ENCODE measurements at places on chromosomes 2 and 18.
A peak's percentile ranks its signal among the peaks of the same experiment; 100 is the strongest.

- peak; percentile 41 for DNase-seq
Measured at GRCh38 chr2:145197944-145198343, 678.0 kb upstream of the ZEB2 start.

DNA sequence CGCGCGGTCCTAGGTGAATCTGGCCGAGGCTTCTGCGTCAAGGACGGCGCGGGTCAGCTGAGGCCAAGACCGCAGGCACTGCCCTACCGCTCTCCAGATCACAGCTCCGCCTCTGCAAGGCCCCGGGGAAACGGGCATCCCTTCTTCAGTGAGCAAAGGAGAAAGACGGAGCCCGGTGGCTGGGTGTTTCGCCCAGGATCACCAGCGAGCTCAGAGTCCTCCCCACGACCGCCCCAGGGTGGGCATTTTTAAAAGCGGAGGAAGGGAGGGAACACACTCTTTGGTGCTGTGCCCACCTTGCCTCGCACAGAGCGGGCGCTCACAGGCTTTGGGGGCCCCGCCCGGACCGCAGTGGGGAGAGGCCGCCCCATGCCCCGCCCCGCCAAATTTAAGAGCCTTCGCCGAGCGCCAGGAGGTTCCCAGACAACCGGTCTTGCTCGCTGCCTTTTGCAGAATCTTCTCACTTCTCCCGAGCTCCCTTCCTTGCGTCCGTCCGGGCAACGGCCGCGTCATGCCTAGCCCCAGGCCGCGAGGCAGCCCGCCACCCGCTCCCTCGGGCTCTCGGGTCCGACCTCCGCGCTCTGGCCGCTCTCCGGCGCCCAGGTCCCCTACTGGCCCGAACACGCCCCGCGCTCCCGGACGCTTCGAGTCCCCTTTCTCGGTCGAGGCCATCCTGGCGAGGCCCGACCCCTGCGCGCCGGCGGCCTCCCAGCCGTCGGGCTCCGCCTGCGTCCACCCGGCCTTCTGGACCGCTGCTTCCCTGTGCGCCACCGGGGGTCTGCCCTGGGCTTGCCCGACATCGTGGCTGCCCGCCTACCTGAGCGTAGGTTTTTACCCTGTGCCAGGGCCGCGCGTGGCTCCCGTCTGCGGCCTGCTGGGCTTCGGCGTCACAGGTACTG is at the start of gene NOTO:
Gene NOTO, plus strand, starts transcription at position 419 of the 899 bp plus-strand sequence. Its CDS starts 93 bp downstream, at position 512.
- DNase-seq: peak; percentile 55

GRCh38 chr2:223300326-223300725 is 248.3 kb downstream of the KCNE4 start:
- no peak for DNase-seq

DNA sequence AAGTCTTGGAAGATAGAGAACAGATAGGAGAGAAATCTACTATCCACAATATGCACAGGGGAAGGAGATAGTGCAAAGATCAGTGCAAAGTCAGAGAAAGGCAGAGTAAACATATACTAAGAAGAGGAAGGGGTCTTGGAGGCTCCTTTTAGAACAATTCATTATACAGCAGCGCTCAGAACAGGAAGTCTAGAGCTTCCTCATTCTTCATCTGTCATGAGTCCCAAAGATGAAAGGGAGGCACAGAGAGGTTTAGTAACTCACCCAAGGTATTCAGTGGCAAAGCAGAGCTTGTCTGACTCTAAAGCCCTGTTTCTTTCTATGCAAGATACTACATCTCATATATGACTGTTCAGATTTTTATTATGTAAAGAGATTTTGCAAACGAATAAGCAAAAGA is 1.4 kb downstream of the SP110 start:
- DNase-seq: no peak

GRCh38 chr2:137000811-137001210 is 235.5 kb downstream of the THSD7B start:
- DNase-seq: peak; percentile 83

DNA sequence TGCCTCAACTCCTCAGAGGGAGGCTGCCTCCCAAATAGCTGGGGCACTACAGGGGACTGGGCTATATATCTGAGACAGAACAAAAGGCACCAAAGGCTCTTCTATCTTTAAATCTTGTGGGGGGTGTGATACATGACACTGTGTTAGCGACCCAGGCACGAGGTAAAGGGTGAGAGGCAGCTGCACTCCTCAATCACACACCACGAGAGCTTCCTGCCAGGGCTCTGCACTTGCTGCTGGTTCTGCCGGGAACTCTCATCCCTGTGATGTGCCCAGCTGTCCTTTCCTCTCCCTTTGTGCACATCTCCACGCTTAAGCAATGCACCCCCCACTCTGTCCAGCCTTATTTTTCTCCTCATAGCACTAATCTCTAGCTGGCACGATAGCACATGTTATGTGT is 32.4 kb downstream of the NPC1 start:
- no peak for DNase-seq

GRCh38 chr2:62511636-62512035 is 5.6 kb upstream of the TMEM17 start:
- no peak for DNase-seq

- DNase-seq: no peak
Measured at GRCh38 chr2:129554373-129554772, 425.1 kb upstream of the RAB6C start.

DNA sequence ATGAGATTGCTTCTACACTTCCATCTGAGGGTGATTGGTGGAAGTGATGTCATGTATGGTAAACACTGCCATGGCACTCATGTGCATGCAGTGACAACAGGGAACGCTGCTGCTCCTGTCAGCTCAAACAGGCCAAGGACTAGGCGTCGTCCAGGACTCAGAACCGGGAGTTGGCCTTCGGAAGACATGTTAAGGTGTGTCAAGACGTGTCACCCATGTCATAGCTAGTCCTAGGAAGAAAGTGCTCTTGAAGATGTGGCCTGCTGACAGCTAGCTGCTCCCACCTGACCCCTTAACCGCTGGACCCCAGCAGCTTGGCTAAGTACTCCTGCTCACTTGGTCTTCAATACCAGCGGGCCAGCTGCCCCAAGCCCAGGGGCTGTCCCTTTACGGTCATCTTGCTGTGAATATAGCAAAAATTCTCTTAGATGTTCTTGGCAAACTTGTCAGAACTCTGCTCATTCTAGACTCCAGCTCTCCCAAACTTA is 6.3 kb upstream of the NOSTRIN start:
- DNase-seq: no peak

GRCh38 chr2:130763405-130763804 is 8.1 kb downstream of the AMER3 start:
- no peak for DNase-seq

- DNase-seq: no peak
Measured at GRCh38 chr18:35526495-35527059, 28.8 kb upstream of the INO80C start.

- DNase-seq: no peak
Measured at GRCh38 chr18:22641958-22642357, 224.2 kb upstream of the CTAGE1 start.

- DNase-seq: peak; percentile 31
Measured at GRCh38 chr2:46657042-46657504, 177.7 kb downstream of the TMEM247 start.

DNA sequence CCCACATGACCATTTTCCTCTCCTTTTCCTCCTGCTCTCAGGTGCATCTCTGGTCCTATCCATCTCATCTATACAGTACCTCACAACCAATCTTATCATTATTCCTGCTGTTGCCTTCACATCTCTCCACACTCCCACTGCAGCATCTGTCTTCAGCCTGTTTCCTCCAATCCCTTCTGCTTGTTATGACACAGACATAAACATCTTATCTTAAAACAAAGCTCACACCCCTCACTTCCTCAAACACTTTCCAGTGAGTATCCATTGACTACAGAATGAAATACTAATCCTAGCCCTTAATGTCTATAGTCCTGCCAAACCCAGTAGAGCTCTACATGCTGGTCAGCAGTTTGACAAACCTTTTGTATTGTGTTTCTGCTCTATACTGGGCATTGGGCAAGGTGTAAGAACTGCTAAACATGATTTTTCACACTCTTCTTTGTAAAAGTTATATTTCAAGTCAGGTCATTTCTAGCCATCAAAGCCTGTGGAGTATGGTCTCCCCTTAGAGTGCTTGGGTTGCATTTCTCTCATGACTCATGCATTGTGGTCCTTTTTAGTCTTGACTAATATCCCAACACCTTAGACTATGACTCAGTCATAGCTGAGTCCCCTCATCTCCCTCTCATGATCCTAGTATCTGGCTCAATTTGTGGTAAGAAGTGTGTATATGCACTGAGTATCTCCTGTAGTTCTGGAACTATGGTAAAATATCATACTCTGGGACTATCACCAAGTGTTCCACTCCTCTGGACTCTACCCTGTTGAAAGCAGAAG is 187.0 kb downstream of the CYRIA start:
- DNase-seq: no peak

DNA sequence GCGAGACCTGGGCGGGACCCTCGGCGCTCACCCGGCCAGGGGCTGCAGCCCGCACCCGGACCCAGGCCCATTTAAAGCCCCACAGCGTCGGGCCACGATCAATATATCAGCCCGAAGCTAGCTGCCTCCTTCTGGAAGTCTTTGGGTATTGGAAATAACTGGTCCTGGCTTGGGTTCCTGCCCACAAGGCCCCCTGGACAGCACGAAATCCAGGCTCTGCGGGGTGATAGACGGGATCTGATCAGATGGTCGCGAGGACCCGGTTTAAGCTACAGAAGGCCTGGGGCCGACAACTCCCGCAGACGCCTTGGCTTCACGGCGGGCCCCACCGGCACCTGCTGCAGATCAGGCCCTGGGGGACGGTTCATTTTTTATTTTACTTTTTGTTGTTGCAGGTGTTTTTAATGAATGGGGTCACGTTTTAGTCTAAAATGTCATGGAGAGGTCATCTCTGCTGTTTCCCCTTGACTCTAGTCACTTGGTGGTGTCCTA is 362 bp upstream of the PSTPIP2 start:
- no peak for DNase-seq

DNA sequence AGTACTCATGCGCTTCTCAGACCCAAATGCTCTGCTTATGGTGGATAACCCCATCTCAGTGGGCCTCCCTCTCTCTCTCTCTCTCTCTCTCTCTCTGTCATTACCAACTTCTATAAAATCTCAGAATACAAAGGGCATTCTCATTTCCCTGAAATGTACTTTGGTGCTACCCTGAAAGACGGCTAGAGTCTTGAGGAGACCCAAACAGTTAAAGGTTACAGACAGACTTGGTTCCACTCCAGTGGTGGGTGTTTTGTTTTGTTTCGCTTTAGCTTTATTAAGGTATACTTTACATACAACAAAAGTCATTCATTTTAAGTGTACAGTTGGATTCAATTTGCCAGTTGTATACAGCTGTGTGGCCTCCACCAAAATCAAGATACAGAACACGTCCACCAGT is 60.9 kb downstream of the BCL11A start:
- DNase-seq: no peak

DNA sequence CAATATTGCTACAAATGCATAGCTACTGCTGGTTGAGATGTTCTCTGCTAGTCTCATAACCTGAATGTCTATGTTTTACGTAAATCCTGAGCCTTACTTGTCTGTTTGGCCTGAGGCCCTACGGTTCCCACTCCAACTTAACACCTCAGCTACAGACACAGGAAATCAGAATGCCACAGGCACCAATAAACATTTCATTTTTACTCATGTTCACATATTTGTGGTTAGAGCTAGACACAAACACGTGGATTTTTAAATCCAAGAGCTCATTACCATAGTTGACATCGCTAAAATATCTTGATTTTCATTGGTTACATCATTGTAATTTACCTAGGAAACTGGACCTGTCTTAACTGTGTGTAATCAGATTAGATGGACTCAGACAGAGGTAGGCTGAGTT is 263.8 kb upstream of the CDH19 start:
- no peak for DNase-seq

DNA sequence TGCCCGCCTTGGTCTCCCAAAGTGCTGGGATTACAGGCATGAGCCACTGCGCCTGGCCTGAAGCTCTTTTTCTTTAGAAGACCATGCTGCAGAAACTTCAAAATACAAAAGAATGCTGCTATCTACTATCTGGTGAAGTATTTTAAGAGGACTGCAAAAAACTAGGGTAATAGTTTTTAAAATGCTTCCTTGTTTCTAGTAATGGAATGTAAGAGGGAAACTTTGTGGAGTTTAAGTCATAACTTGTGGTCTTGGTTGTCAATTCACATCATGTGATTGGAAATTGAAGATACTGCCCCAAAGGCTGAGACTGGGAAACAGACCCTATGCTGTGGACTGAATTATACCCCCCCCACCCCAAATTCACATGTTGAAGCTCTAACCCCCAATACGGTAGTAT is 68.3 kb downstream of the B3GNT2 start:
- DNase-seq: no peak

DNA sequence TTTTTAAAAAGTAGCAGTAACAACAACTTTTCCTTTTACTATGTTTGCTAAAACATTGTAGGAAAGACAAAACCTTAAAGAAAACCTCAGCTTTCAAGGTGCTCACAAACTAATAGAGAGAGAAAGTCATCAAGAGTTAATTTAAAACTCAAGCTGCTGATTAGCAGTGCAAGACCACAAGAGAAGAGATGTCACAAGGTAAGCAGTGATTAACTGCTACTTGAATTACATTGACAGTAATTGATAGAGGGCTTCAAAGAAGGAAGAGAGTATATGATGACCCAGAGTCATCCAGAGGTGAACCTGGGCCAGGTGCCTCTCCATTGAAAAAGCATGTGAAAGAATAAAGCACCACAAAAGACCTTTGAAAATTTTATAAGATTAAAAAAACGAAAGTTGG is 939.6 kb upstream of the CNTNAP5 start:
- no peak for DNase-seq

DNA sequence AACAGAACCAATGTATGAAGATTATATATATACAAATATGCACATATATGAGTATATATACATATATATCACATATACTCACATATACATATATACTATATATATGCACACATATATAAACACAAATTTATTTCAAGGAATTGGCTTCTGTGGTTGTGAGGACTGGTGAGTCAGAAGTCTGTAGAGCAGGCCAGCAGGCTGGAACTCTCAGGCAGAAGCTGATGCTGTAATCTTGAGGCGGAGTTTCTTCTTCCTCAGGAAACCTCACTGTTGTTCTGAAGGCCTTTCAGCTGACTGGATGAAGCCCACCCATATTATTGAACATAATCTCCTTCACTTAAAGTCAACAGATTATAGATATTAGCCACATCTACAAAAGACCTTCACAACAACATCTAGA is 143.9 kb upstream of the CREB1 start:
- no peak for DNase-seq

- no peak for DNase-seq
Measured at GRCh38 chr2:81234711-81235110, 930.2 kb upstream of the LRRTM1 start.

DNA sequence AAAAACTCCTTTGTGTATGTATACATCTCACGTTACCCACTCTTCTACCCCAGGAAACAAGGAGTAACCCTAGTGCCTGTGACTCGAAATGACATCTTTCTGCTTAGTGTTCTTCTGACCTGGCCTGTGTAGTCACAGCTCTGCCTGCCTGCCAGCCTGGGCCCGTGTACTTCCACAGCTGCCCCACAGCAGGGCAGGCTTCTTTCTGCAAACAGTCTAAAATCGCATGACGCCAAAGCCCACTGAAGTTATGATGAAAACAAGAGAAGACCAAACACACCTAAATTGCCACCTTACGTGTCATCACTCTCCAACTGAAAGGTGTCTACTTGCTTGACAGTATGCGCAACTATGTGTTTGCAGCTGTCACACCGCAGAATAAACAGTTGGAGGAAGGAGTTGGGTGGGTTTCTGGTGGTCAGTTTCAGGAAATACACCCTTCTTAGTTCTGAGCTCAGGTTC is 1.5 kb downstream of the GAREM1 start:
- peak; percentile 21 for DNase-seq
